Tongue (tissue), 3 donors: ENCODE measurements at places on chromosomes 5 and 9. TPM values are rescaled to one million over a fixed set of nuclear protein-coding genes. Genes with fewer than 3 reads are reported as not detected.

DNA sequence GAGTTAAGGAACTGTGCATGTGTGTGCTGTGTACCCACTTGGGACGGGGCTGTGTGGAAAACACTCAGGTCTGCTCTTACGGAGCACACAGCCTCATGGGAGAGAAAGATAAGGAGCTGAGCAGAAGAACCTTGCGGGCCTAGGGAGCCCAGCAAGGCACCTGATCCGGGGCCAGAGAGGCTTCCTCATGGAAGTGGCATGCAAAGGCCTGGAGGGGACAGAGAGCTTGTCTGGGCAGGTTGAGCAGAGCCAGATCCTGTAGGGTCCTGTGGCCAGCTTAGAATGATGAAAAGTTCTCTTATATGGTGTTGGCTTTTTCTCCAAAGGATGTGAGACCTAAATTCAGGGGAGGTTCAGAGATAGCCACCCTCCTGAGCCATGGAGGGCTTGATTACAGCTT lies 45.2 kb downstream of the NEK6 start:
- DNase-seq, result no peak

- no peak for DNase-seq
Measured at GRCh38 chr5:154779105-154779504, 23.9 kb downstream of the LARP1 start.

- DNase-seq, result peak; percentile 64
Measured at GRCh38 chr9:20087481-20087880, 298.6 kb upstream of the SLC24A2 start.

ZNF169 gene
- total RNA-seq, result 10.3 TPM
